ENCODE measurements at places on chromosomes 3 and 15.

DNA sequence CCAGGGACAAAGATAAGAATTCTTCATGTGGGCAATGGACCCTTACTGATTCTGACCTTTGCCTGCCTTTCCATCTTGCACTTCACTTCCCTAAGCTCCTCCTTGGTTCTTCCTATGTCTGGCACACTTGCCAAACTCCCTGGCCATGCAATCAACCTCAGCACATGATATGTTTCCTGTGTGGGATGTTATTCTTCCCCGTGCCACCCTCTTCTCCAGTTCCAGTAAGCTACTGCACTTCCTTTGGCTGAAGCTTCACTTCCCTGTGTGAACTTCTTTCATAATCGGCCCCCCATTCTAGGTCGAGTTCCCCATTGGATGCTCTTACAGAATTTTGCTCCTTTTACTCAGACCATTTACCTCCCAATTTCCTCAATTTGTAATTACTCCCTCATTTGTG, 10.7 kb upstream of the TASOR start:
- no peak for DNase-seq

- DNase-seq = no peak
Observed at GRCh38 chr3:46282696-46283095, 40.4 kb downstream of the CCR3 start.

- no peak for DNase-seq
Observed at GRCh38 chr3:195401943-195402342, 40.9 kb downstream of the ACAP2 start.

GRCh38 chr3:127728417-127729015, 55.8 kb downstream of the ABTB1 start:
- no peak for DNase-seq

DNA sequence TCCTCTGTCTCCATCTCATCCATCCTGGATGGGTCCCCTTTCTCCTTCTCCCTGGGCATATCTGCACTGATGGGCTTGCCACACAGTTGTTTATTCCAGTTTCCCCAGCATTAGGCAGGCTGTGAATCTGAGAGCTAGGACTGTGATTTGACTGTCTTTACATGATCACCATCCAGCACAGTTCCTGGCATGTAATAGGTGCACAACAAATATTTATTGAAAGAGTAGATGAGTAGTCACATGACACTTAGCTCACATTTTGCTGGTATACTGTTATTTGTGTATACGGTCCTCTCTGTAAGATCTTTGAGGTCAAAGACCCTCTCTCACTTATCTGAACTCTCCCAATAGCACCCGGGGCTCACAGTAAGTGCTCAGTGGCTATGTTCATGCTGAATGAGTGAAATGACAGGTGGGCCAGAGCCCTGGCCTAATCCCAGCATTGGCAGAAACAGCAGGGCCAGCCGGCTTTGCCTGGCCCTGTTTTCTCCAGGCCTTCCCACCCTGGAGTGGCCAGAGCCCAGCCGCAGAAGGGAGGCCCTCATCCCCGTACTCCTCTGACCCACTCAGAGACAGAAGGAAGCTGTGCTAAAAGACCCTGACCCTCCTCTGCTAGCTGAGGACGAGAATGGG, 16.2 kb upstream of the BAHD1 start:
- DNase-seq = no peak

DNA sequence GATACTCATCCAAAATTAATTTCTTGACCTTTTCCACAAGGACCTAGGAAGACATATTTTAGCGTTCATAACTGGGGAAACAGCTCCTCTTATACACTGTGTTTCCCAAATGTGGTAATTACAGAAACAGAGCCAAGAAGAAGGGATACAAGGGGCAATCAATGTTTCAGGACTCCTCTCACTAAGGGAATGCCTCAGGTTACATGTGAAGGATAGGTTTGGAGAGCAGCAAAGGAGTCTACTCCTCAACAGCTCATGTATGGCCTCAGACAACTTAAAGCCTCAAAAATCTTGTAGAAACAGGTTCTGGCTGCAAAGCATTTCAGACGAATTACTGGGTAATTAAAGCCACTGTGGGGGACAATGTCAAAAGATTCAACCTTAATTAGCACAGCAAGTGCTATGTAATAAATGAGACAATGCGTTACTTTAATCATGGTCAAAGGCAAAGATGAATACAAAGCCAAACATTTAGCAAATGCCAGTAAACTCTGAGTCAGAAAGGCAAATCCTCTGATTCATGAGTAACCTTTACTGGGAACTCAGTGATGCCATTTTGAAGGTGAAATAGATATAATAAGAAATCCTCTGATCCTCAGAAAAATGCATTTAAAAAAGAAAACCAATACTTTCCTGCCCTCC, 1111.2 kb downstream of the TUSC7 start:
- DNase-seq = no peak

Data from activated CD4-positive, alpha-beta T cell treated with anti-CD3 and anti-CD28 coated beads for 48 hours (primary cell).